Activated CD4-positive, alpha-beta T cell treated with anti-CD3 and anti-CD28 coated beads for 4 hours (primary cell): ENCODE measurements at places on chromosomes 4 and X.

DNA sequence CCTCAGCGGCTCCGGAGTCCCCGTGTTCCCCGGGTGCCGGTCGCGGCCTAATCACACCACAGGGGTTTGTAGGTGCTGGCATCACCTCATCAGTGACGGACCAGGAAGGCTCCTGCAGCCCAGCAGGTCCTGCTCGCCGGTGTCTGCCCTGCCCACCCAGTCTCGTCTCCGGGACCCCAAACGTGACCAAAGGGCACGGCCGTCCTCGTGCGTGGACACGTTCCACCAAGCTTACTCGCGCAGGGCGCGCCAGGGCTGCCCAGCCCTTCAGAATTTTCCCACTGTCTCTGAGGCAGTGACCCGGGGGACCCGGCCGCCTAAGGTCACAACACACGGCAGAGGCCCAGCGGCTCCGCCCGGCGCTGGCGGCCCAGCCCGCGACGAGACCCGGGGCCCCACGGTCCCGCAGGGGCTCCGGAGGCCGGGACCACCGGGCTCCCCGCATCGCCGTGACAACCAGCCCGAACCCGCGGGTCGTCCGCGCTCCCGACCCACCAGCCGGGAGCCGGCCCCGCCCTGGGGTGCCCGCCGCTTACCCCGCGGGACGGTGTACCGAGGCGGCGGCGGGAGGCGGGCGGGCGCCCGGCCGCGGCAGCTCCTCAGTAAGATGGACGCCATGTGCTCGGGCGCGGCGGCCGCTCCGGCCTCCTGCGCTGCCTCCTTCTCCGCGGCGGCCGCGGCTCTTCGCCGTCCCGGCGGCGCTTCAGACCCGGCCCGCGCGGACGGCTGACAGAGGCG, 454 bp downstream of the LETM1 start:
- peak; percentile 18 for DNase-seq

DNA sequence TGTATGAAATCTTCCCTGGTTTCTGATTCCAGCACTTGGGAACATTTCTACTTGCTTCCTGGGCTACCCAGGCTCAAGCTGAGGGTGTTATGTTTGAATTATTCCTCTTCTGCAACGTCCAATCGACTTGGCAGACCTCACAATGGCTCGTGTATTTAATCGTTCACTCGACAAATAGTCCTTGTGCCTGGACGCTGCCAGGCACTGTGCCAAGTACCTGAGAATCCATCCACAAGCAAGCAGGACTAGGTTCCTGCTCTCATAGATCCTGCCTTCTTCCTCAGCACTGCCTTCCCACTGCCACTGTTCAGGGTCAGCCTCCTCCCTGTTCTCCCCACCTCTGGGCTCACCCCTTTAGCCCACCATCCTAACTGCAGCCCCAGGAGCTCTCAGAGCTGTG, 113.3 kb downstream of the EFNB1 start:
- no peak for DNase-seq

DNA sequence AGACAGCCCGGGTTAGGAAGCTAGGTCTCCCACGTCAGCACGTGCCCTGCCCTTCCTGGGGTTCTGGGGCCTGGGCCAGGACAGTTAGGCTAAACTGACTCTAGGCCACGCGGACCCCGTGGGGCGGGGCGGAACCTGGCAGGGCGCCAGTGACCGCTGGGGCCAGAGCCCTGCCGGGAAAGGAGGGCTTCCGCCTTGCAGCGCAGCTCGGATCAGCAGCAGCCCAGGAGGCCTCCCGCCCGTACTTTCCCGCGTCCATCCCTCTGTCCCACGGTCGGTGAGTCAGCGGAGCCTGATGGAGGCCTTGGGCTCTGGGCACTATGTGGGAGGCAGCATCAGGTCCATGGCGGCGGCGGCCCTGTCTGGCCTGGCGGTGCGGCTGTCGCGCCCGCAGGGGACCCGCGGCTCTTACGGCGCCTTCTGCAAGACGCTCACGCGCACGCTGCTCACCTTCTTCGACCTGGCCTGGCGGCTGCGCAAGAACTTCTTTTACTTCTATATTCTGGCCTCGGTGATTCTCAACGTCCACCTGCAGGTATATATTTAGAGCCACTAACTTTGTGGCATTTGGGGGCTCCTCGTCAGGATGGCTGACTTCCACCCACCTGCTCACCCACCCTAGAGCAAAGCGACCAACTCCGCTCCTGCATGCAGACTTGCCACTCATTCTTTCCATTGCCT, at the start of gene SMIM10:
SMIM10 (plus strand) TSS at position 191 of the 681 bp plus-strand sequence; CDS start at position 296, 105 bp downstream.
- no peak for DNase-seq

GRCh38 chr4:55926610-55927009, 22.1 kb upstream of the CEP135 start:
- no peak for DNase-seq

DNA sequence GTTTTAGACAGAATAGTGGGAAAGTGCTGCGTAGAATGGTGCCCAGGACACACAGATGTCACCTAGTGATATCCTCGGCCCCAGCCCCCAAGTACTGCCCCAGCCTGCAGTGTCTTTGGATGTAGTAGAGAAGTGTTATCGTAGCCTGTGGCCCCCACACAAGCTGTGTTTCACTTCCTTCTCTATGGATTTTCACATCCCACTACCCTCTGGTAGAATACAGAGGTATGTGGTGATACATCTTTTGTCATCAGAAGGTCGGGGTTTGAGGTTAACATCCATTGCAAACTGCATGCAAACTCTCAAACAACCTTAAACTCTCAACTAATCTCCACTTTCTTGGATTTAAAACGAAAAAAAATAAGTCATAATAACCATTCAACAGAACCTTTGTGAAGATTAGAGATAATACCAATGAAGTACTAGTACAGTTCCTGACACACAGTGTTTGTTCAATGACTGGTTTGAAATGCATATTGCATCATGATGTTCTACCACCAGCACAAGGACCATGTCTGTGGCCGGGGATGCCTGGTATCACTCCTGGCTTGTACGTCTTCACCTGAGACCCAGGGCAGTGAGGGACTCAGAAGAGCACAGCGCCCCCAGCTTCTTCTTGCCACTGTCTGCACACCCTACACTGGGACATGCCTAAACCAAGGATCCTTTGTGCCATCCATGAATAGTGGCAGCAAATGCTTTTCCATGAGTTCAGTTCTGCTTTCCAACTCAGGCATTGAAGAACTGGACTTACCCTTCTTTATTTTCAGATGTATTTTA, 267.3 kb downstream of the DCTD start:
- DNase-seq = no peak

DNA sequence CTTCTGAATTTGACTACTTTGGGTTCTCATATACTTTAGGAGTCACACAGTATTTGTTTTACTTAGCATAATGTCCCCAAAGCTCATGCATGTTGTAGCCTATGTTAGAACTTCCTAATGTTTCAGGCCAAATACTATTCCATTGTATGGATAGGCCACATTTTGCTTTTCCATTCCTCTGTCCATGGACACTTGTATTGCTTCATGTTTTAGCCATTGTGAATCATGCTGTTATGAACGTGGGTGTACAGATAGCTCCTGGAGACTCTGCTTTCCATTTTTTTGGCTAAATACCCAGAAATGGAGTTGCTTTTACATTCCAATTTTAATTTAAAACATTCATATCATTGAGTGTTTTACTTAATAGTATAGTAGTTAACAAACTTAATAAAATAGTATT, 54.5 kb downstream of the HTT start:
- DNase-seq = no peak

GRCh38 chrX:38803588-38804431, 2.6 kb downstream of the MID1IP1 start:
- peak; percentile 61 for DNase-seq

DNA sequence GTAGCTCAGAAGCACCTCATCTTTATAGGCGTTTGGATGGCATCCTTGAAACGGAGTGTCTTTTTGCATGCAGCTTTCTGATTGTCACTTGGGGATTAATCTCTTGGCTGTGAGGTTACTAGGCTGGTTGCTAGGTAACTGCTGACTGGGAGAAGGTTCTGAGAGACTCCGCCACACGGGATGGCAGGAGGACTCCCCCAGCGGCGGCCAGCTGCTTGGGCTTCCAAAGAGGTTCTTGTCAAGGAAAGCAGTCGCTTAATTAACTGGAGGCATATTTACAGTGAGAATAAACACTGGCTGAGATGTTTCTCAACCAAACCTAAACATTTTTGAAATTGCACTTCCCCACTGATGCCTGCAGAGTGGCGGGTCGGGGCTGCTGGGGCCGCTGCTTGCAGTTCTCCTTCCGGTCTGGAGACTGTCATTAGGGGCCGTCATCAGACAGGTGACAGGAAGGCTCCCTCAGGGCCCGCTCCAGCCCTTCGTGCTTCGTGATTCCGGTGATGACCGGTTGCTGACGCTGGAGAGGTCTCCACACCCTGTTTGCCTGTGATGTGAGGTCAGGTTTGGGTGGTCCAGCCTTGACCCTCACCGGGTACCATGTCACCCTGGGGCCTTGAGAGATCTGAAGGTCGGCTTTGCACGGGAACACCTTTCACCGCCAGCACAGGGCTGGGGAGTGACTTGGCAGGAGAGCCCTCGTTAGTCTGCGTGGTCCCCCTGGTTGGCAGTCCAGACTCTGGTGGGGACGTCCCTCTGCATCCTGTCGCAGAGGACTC, 9.1 kb downstream of the NSG1 start:
- no peak for DNase-seq

- no peak for DNase-seq
These were observed 1020.9 kb upstream of the INTU start for GRCh38 chr4:126611900-126612299.

DNA sequence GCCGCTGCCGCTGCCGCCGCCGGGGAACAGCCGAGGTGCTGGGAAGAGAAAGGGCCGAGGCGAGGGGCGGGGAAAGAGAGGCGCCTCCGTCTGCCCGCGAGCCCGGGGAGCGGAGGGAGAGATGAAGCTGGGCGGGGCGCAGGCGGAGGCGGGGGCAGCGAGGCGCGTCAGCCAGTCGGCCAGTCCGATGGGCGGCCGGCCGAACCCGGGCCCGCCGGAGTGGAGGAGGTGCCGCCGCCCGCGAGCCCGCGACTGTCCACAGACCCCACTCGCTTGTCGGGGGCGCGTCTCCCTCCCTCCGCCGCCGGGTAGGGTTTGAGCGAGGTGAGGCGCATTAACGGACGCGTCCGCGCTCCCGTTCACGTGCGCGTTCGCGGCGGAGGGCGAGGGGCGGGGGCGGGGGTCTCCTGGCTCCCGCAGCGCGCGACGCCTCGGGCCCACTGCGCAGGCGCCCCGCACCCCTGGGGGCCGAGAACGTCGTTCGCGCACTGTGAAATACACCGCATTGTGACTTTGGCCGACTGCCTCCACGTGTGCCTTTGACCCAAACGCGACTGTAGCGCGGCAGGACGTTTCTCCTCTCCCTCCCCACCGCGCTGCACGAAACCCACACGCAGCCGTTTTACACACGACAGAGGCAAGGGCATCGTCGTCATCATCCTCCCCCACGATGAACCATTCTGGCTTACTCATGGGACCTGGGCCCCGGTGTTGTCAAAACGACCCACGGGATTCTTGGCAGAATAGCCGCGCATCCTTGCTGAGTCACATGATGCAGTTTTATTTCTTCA, at the start of gene NUDT11:
NUDT11 (minus strand) TSS at position 92 of the 791 bp plus-strand sequence. CDS start 148 bp downstream, outside the sequence.
- DNase-seq = peak; percentile 39

- no peak for DNase-seq
These were observed 62.3 kb upstream of the LNX1 start for GRCh38 chr4:53653484-53654053.

DNA sequence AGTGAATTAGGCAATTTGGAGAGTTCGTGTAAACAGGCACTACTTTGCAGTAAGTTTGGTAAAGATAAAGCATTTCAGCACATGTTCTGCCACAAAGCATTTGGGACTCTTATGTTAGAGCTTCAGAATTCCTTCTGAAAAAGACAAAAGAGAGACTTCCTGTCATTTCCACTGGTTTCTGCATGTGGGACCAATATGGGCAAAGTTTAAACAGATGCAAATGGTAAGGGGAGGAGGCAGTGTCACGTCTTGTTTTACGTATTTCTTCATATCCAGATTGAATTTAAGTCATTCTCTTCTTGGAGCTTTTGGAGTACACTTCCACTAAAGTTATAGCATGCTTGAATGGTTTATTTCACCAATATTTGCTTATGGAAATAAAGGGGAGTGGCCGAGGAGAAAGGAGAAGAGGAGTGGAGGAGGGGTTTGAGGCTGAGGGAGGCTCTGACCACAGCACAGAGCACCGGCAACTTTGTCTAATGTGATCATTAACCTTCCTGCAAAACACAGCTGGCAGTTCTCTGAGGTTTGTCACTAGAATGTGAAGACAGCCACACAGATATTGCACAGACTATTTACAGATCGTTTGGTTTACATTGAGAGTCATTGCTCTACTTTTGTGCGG, at the start of gene APELA:
APELA (plus strand) TSS at position 479 of the 625 bp plus-strand sequence. CDS start 154 bp downstream, outside the sequence.
- DNase-seq = no peak

GRCh38 chr4:73872316-73873108, 3.3 kb downstream of the CXCL1 start:
- DNase-seq = no peak

- no peak for DNase-seq
These were observed 30.3 kb upstream of the SLC2A9 start for GRCh38 chr4:10051517-10052135.

DNA sequence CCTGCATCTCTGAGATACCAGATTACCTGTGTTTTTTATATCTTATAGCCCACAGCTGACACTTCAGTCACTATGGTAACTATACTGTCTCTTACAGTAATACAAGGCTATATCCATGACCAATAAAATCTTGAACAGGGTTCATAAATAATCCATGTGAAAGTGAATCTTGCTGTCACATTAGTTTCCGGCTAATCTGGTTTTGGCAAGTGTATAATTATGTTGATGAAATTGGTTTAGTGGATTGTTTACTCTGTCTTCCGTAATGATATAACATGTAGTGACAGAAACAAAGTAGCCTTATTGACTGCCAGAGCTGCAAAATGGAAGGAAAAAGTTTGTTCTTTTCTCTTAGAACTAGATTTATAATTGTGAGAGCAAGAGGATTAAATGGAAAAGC, 686.6 kb upstream of the PABPC4L start:
- DNase-seq = no peak

- DNase-seq = peak; percentile 49
These were observed at the start of gene AMOT for GRCh38 chrX:112840382-112841113. Gene AMOT, minus strand, starts transcription at chrX:112840831. Its CDS starts 17,705 bp downstream, at chrX:112823126.

DNA sequence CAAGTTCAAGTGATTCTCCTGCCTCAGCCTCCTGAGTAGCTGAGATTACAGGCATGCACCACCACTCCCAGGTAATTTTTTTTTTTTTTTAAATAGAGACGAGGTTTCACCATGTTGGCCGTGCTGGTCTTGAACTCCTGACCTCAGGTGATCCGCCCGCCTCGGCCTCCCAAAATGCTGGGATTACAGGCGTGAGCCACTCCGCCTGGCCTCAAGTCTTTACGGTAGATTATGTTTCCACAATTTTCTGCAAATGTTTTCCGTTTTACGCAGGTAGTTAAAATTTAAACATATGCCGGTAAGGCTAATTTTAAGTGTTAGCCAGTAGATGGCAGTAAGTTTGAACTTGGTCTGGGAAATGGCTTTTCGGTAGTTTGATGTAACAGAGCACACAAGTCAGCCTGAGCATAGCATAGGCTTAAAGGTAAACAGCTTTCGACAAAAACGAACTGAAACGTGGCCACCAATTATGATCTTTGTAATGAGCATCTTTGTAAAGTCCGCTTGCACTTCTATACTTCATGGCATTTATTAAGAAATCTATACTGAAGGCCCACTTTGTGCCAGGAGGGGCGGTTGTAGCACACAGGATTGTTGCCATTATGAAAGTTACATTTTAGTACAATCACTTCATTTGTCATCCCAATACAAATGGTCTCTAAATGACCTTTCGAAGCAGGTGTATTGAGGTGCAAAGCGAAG, 31.1 kb downstream of the CCKAR start:
- DNase-seq = no peak

GRCh38 chrX:118345045-118345463, 852 bp upstream of the WDR44 start:
- DNase-seq = peak; percentile 2
